ENCODE measurements at places on chromosomes 1 and 21.

- DNase-seq: no peak
These were observed 6.3 kb downstream of the MX2 start for GRCh38 chr21:41367945-41368734.

- DNase-seq: no peak
These were observed 128.3 kb downstream of the EDEM3 start for GRCh38 chr1:184626076-184627006.

GRCh38 chr1:22104865-22105437 is 37.9 kb downstream of the WNT4 start:
- DNase-seq: peak; percentile 17

- DNase-seq: no peak
These were observed 104.2 kb upstream of the GCLM start for GRCh38 chr1:94013367-94013878.

DNA sequence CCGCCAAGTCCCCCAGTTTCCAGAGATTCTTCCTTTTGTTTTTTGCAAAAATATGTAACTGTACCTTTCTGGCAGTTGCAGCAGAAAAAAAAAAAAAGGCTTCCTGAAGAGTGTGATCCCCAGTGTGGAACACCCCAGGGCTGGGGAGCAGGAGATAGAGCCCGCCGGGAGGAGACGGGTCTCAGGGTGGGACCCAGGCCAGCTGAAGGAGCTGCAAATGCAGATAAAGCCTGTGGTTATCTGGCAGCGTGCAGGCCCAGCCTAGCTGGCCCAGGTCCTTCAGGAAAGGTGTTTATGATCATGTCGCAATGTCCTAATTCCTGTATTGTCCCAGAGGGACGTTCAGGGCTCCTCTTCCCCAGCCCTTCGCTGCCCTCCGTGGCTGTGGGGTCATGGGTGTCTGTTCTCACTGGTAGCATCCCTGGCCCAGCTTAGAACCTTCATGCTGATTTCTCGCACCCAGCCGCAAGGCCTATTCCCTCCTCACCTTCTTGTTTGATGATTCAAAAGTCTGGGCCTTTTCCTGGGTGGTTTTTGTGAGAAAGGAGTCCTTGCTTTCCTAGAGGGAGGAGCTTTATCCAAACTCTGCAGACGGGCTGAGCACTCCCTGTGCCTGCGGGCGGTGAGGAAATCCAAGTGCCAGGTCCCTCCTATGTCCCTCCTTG is 26.2 kb downstream of the RNF187 start:
- DNase-seq: no peak

DNA sequence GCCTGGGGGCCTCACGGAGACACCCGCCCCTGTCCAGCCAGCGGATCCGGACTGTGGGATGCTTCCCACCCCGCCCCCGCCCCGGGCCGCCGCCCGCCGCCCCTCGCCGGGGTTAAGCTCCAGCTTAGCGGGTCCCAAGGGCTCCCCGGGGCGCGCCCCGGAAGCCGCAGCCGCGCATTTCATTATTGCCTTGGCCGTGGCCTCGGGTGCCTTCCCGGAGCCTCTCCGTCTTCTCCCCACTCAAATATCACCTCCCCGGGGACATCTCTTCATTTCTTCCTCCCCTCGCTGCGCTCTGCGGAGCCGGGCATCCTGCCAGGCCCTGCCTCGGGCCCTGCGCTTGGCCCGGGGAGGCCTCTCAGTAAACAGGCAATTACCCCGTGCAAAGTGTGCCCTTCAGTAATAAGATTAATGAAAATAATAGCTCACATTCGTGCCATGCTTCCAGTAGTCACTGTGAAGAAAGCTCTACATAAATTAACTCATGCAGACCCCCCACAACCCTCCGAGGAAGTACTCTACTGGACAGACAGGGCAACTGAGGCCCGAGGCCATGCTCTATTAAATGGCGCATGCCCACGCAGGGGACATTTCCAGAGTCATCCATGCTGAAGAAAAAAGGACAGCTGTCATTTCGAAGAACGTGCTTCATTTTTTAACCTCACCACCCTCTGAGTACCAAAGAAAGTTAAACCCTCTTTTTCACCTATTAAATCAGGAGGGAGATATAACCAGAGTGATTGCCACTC is 49.9 kb upstream of the LAPTM5 start:
- no peak for DNase-seq

- no peak for DNase-seq
These were observed 25.2 kb upstream of the PRRC2C start for GRCh38 chr1:171460018-171460620.

DNA sequence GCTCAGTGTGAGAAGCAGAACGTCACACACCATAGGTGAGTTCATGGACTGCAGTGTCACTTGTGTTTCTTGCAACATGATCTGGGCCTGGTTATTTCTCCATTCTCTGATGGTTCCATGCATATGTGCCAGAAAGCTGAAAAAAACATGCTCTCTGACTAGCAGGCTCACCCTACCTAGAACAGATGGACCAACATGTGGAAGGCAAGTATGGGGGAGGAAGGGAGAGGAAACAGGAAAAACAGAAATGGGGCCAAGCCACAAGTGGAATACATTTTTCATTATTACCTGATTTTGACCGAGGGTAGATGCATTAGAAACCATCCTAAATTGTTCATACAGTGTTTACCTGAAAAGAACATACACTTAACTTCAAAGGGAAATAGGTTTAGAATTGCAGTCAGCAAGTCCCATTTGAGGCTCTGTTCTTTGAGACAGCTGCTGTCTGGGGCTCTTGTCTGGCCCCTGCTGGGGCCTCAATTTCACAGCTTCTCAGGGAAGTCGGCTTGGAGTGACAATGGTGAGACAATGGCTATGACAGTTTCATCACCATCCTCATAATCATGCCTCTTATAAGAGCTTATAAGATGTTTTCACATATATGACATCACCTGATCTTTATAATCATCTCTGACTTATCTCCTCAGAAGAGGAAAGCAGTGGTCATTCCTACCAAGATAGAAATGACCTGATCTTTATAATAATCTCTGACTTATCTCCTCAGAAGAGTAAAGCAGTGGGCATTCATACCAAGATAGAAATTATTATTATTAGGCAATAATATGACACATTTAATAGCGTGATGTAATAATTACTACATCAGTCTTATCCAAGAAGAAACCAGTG is 327.3 kb downstream of the SIPA1L2 start:
- no peak for DNase-seq

DNA sequence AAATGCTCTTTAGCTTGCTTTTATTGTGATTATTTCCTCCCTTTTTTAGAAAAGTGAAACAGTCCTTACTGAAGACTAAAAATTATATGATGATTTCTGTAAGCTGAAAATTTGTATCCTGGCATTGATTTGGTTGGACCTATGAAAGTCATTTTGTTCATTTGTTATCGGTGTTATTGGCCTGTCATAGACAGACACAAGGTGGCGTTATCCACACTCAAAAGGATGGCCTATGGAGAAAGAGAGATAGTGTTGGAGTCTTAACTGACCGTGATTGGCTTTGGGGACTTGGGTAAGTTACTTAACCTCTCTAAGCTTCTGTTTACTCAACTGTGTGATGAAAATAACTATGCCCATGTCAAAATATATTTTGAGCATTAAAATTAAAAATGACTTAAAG is 203.6 kb upstream of the CHODL start:
- no peak for DNase-seq

DNA sequence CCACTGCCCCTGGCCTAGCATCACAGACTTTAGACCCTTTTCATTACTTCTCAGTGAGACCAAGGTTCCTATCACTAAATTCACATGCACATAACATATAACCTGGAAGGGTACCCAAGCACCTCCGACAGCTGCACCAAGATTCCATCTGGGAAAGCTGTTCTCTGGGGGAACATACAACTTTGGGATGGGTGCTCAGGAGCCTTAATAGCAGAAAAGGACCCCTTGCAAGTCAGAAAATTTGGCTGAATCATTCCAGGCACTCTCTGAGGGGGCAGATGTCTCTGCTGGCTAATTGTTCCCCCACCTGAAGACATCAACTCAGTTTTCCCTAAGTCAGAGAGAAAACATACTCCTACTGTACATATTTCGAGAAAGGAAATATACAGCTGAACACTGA is 41.3 kb upstream of the PSEN2 start:
- DNase-seq: no peak

- no peak for DNase-seq
These were observed 170.3 kb downstream of the HHIPL2 start for GRCh38 chr1:222377428-222378088.

DNA sequence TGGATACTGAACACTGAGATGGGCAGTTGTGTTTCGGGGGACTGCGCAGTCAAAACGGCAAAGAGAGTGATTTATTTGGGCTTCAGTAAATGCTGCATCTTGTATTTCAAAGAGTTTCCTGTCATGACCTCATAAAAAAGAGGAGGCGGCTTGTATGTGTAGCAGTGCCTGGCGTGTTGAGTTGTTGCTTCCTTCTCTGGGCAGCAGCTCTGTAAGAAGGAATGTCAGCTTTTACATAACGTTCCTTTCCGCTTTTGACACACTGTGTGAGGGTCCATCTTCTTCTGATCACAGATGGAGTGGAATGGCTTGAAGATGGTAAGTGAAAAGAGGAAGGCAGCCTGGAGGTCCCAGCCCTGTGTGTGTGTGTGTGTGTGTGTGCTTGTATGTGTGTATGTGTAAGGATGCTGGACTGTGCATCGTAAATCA is 941 bp downstream of the ELAVL4 start:
- no peak for DNase-seq

DNA sequence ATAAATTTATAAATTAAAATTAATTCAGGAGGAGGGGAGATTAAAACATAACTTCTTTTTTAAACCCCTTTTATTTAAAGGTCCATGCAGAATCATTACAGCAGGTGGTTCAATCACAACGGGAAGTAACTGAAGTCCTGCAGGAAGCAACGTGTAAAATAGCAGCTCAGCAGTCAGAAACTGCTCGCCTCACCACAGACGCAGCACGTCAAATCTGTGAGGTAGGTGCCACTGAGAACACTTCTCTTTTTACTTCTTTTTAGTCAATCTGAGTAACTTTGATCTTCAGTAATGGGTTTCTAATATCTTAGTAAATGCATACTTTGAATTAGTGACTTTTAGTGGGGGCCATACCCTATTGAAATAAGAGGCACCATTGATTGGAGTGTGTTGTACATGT is 87.0 kb downstream of the CEP350 start:
- DNase-seq: no peak

GRCh38 chr21:42417533-42417932 is 13.8 kb downstream of the UBASH3A start:
- no peak for DNase-seq

DNA sequence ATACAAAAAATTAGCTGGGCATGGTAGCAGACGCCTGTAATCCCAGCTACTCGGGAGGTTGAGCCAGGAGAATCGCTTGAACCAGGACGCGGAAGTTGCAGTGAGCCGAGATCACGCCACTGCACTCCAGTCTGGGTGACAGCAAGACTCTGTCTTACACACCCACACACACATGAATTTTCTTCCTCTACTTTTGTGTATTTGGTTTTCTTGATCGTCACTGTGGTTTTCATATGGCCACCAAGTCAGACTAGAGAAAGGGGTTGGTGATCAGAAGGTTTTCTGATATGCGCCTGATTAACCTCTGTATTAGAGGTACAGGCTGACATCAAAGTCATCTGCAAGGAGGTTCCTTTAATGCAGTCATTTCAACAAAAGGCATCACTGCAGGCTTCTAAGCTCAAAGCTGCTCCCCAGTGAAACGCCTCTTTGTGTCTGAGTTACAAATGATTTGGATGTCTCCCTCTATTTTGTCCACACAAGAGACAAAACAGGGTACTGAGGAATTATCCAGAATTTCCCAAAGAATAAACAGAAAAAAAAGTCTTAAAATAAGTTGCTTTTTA is 11.1 kb downstream of the SH2D1B start:
- no peak for DNase-seq

- no peak for DNase-seq
These were observed at the start of gene OR6N1 for GRCh38 chr1:158771950-158772866. TSS of gene OR6N1 (minus strand) at chr1:158772195. CDS start at chr1:158766682, 5,513 bp downstream.

DNA sequence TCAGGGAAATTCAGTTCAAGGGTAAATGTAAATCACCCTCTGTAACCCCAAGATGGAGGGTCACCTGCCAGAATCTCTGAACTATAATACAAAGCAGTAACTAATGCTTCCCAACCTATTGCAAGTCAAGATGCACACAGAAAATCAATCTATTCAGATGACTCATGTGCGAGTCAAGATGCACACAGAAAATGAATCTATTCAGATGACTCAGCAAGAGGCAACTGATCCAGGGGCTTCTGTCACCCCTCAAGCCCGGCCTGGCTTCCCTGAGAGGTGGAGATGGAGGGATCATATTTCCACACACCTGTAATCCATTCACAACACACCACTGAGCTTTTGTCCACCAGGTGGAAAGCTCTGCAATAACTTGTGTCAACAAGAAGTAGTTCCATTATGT is 17.4 kb upstream of the HIVEP3 start:
- no peak for DNase-seq

- no peak for DNase-seq
These were observed 46.6 kb upstream of the RGS2 start for GRCh38 chr1:192762265-192762664.

GRCh38 chr1:233114860-233115259 is 164.4 kb downstream of the NTPCR start:
- no peak for DNase-seq

DNA sequence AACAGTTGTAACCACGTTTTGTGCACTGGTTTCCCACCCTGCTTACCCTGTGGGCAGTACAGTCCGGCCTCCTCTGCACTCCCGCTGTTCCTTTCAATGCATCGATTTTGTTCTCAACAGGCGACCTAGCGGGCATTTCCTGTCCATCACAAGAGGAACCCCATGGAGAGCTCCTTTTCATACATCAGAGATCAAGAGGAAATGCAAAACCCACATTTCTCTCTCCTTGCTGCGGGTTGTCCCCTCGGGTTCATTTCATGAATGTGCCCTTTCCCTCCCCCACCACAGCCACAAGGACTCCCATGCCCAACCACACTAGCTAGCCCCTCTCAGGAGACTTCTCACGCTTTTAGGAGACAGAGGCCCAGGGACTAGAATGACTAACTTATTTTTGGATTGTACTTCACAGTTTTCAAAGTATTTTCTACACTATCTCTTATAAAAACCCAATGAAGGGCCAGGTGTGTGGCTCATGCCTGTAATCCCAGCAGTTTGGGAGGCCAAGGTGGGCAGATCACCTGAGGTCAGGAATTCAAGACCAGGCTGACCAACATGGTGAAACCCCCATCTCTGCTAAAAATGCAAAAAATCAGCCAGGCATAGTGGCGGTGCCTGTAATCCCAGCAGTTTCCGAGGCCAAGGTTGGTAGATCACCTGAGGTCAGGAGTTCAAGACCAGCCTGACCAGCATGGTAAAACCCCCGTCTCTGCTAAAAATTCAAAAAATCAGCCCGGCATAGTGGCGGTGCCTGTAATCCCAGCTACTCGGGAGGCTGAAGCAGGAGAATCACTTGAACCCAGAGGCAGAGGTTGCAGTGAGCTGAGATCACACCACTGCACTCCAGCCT is 18.4 kb downstream of the ATP1A4 start:
- no peak for DNase-seq

DNA sequence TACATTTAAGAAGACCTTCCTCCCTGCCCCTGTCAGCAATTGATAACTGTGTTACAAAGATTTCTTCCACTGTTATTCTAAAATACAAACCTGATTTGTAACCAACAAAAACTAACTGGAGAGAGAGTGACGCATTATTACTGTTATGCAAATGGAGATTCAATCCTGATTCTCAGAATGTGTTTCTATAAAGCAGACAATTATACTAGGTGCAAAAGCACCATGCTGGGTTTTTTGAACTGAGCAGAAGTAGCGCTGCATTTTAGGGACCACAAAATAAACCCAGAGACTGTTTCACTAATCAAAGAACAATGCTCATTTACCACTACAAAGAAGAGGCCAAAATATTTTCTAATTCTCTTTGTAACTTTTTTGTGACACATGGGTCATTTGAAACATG is 13.6 kb upstream of the GBP6 start:
- DNase-seq: no peak

All from stimulated activated CD4-positive, alpha-beta T cell treated with anti-CD3 and anti-CD28 coated beads, TNF-alpha, amount 100 ng/mL, for 24 hours (primary cell).